ENCODE measurements at places on chromosomes 5 and 9.

DNA sequence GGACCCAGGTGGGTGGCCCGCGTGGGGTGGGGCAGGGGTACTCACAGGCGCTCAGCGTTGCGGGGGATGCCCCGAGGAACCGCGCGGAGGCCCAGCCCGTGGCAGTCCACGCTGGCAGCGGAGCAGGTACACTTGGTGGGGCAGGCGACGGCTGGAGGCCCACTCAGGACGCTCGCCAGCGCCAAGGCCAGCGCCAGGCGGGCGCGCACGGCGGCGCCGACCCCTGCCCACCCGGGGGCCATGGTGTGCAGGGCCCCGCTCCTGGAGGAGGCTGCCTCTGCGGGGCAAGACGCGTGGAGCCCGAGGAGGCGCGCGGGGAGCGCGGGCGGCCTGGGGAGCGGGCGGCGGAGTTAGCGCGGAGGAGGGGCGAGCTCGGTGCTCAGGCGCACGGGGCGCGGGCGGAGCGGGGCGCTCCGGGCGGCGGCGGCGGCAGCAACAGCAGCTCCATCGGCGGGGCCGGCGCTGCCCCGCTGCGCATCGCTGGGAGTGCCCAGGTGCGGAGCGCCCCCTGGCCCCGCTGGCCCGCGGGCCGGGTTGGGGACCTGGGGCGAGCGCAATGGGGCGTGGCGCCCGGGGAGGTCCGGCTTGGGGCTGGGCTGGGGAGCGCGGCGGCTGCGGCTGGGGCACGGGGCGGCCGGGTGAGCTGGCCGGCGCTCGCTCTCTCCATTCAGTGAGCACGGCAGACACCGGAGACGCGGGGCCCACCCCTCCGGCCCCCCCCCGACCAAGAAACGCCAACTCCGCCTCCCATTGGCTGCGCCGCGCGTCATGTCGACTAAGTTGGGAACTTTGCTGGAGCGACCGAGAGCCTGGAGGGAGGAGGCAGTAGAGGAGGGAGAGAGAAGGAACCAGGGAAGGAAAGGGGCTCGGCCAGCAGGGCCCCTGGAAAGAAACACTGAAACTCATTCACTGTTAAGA lies at the start of gene SLIT3:
Gene SLIT3, minus strand, starts transcription at position 672 of the 918 bp plus-strand sequence. Its CDS starts 430 bp downstream, at position 242.
- DNase-seq, result peak; percentile 97

DNA sequence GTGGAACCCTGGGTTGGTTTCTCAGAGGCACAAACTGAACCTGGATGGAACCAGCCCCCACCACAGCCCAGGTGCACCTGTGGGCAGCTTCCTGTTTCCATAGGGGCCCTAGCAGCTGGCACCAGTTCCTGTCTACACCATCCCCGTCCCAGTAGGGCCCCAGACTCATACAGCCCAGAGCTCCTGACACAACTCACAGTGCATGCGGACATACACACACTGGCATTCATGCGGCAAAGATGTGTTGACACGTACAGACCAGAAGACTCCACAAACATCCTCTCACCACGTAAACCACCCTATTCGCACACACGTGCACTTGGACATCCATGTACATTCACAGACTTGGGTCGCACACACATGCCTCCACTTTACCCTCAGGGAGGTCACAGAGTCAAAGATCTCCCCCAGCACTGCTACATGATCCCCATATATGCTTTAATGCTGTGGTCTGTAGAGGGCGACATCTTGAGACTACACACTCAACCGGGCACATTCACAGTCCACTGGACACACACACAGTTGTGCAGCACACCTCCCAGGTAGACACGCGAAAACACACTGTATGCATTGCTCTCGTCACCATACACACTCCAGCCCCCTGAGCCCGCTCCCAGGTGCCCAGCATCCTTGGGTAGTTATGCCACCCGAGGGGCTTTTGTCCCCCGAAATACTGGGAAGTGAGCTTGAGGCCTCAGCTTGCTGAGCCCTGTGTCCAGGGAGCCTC lies 22.4 kb downstream of the CXXC5 start:
- DNase-seq, result peak; percentile 47

DNA sequence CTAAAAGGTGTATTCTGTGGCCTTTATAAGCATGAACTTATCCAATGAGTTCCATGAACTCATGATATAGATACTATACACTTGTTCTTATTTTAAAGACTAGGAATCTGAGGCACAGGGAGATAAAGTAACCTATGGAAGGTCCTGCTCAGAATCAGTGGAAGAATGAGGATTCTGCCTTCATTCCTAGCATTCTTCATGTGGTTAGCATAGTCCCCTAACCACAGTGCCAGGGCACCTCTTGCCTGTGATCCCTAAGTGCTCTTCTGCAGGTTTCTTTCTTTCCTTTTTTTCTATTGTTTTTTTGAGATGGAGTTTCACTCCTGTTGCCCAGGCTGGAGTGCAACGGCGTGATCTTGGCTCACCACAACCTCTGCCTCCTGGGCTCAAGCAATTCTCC lies 174.1 kb downstream of the C9orf152 start:
- DNase-seq, result peak; percentile 48

DNA sequence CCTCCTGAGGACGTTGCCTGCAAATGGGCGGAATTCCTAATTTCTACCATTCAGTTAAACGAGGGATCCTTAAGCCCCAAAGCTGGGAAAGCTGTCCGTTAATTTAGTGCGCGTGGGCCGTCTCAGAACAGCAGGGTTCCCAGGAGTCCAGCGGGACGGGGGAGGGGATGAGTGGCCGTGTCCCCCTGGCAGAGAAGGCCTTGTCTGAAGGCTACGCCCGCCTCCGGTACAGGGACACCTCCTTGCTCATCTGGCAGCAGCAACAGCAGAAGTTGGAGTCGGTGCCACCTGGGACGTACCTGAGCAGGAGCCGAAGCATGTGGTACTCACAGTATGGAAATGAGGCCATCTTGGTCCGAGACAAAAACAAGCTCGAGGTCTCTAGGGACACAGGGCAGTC lies 1.3 kb downstream of the BRD3OS start:
- DNase-seq, result no peak

DNA sequence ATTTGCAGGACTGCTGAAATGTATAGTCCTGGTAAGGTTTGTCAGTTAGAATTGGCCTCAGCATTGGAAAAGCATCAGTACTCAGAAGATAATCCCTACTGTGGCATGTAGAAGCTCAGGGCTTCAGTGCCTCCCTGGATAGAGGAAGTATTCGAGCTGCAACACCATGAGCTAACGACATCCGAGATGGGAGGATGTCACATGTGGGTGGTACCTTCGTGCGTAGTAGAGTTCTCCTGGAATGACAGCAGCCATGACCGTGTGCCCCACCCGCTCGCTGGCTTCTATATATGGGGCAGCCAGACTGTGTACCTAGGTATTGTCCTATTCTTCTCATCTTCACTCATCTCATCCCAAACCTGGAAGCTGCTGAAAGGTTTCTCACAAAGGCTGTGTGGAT lies 345.8 kb upstream of the KLF9 start:
- no peak for DNase-seq
